PC-3 (cell line): ENCODE measurements at places on chromosomes 11 and 22. TPM values are rescaled to one million over a fixed set of nuclear protein-coding genes. Genes with fewer than 3 reads are reported as not detected.
A peak's percentile ranks its signal among the peaks of the same experiment; 100 is the strongest.

DNA sequence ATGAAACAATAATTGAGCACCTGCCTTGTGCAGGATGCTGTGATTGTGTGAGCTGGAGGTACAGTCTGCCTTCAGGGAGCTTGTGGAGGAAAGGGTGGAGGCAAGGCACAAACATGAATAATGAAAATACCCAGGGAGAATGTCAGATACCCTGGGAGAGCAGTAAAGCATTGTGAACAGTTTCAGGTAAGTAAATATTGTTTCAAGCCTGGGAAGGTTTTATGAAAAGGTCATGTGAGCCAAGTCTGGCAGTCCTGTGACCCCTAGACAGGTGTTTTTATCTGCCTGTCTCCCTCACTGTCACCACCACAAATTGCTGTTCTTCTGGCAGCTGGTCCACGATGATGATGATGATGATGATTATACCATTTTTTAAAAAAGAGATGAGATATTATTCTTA lies 32.0 kb downstream of the SPECC1L start:
- H3K27me3 ChIP-seq = no peaks in the 10 kb centered on the region
- DNase-seq = no peak
- H3K27ac ChIP-seq = peak overlapping the region; percentile 64
- no peak overlapping the region for H3K4me3 ChIP-seq
- H3K4me1 ChIP-seq = peaks cover 39% of the 10 kb centered on the region
- peaks cover 7% of the 10 kb centered on the region; the same call in 1 of the 2 replicates for H3K36me3 ChIP-seq

DNA sequence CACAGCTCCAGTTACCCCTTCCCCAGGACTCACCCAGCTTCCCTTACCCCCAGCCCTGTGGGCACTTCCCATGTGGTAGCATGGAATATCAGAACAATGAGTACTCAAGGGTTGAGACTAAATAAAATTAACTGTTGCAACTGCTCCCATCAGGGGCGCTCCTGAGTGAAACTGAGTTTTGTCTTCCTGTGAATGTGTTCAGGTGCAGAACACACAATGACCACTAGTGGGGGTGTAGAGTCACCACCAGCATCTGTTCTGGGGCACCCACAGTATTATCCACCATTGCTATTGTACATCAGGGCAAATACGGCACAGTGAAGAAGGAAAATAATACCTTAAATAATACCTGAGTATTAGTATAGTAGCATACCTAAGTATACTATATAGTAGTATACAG lies 689.7 kb downstream of the TBC1D22A start:
- H3K27me3 ChIP-seq = no peaks in the 10 kb centered on the region
- peak; percentile 39 for DNase-seq
- no peak overlapping the region for H3K27ac ChIP-seq
- H3K36me3 ChIP-seq = no peaks in the 10 kb centered on the region

Gene GDPD5
- 21.4 and 31.1 TPM in 2 replicates for total RNA-seq

- no peak overlapping the region for H3K27ac ChIP-seq
- no peak for DNase-seq
- H3K36me3 ChIP-seq = no peaks in the 10 kb centered on the region
- no peak overlapping the region for H3K4me3 ChIP-seq
Observed at GRCh38 chr11:45150301-45150700, 3.9 kb downstream of the PRDM11 start.

DNA sequence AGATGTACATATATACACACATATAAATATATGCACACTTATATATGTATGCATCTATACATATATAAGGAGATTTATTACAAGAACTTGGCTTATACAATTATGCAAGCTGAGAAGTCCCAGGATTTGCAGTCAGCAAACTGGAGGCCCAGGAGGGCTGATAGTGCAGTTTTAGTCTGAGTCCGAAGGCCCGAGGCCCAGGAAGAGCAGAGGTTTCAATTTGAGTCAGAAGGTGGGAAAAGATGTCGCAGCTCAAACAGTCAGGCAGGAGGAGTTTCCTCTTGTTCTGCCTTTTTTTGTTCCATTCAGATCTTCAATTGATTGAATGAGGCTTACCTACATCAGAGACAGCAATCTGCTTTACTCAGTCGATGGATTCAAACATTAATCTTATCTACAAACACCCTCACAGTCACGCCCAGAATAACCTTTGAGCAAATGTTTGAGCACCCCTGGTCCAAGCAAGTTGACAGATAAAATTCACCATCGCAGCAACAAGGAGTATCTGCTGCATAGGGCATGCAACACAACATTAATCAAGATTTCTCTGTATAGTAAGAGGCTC lies 4.0 kb upstream of the SGSM1 start:
- H3K27me3 ChIP-seq = no peaks in the 10 kb centered on the region
- H3K4me1 ChIP-seq = no peaks in the 10 kb centered on the region
- H3K36me3 ChIP-seq = no peaks in the 10 kb centered on the region
- no peak for DNase-seq
- no peak overlapping the region for H3K27ac ChIP-seq

GRCh38 chr22:32531931-32532819 lies 57.6 kb downstream of the FBXO7 start:
- no peaks in the 10 kb centered on the region; the same call in 1 of the 2 replicates for H3K27me3 ChIP-seq
- H3K27ac ChIP-seq = no peak overlapping the region
- no peak overlapping the region for H3K4me3 ChIP-seq
- no peaks in the 10 kb centered on the region for H3K4me1 ChIP-seq
- DNase-seq = no peak
- no peaks in the 10 kb centered on the region for H3K36me3 ChIP-seq

- H3K4me3 ChIP-seq = peak overlapping the region; percentile 45; the same call in 1 of the 2 replicates
- DNase-seq = no peak
- H3K27me3 ChIP-seq = peaks cover 31% of the 10 kb centered on the region
- no peaks in the 10 kb centered on the region for H3K36me3 ChIP-seq
Observed at GRCh38 chr11:61007383-61007955, 36.0 kb downstream of the CD6 start.

GRCh38 chr11:45021692-45022141 lies 71.0 kb upstream of the TP53I11 start:
- H3K4me3 ChIP-seq = no peak overlapping the region
- no peak overlapping the region for H3K27ac ChIP-seq
- no peaks in the 10 kb centered on the region for H3K4me1 ChIP-seq
- H3K27me3 ChIP-seq = no peaks in the 10 kb centered on the region
- H3K36me3 ChIP-seq = no peaks in the 10 kb centered on the region
- DNase-seq = no peak

Gene VSIG2
- not detected in 2 replicates for total RNA-seq

GRCh38 chr22:44941207-44941606 lies 68.6 kb downstream of the PHF21B start:
- no peak for DNase-seq
- H3K4me1 ChIP-seq = no peaks in the 10 kb centered on the region
- H3K27me3 ChIP-seq = peaks cover 43% of the 10 kb centered on the region; the same call in 1 of the 2 replicates
- no peaks in the 10 kb centered on the region for H3K36me3 ChIP-seq
- no peak overlapping the region for H3K4me3 ChIP-seq

- DNase-seq = no peak
- H3K4me1 ChIP-seq = peaks cover 22% of the 10 kb centered on the region
- H3K27me3 ChIP-seq = peaks cover 26% of the 10 kb centered on the region
Observed at GRCh38 chr22:19172213-19173046, 6.1 kb downstream of the SLC25A1 start.

DNA sequence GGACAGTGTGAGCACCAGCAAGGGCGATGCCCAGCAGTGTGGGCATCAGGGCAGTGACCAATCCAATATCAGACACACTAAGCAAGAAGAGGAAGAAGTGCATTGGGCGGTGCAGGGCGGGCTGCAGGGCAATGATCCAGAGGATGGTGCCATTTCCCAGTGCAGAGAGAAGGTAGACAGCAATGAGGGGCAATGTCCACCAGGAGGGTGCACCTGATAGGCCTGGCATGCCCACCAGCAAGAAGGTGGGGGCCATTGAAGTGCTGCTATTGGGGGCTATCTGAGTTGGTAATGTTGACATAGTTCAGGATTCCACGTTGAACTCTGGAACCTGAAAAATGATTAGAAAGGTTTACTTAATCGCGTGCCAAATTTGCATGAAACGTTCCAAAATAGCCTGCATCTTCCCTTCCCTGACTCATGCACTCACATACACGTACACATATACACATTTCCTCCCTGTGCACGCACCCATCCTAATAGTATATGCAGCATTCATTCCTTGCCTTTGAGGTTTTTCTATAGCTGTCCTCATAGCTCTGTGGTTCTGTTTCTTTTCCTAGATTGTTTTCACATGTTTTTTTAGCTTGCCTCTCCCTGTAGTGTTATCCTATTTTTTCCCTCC lies at the start of gene OR51S1:
Gene OR51S1 (minus strand): TSS at position 301 of the 625 bp plus-strand sequence. CDS start 0 bp downstream, at position 301.
- no peak for DNase-seq
- H3K27me3 ChIP-seq = no peaks in the 10 kb centered on the region
- no peak within 1 kb of the TSS for H3K4me3 ChIP-seq
- H3K36me3 ChIP-seq = no peaks in the 10 kb centered on the region
- H3K4me1 ChIP-seq = no peaks in the 10 kb centered on the region
- no peak within 1 kb of the TSS for H3K27ac ChIP-seq

Gene OR52H1
- total RNA-seq = not detected in 2 replicates

Gene CLDN25
- not detected in 2 replicates for total RNA-seq

DNA sequence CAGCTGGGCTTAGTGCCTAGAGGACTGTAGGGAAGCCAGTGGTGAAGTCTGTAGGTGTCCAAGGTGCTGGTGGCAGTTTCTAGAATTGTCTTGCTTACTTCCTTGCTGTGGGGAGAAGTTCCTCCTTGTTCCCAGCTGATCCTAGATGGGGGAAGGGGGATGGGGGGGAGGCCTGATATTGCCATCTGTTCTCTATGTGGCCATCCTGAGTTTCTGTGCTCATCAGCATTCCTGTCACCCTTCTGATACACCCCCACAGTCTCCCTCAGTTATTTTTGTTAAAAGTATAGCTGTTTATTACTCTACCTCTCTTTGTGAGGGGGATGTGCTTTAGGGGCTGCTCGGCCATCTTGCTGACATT lies 36.5 kb downstream of the MADD start:
- H3K4me1 ChIP-seq = no peaks in the 10 kb centered on the region
- H3K27ac ChIP-seq = no peak overlapping the region
- no peak overlapping the region for H3K4me3 ChIP-seq
- no peak for DNase-seq
